RKO (cell line): ENCODE measurements at places on chromosomes 5 and 9.
A peak's percentile ranks its signal among the peaks of the same experiment; 100 is the strongest.

GRCh38 chr9:71306134-71306533 is 184.7 kb upstream of the TRPM3 start:
- no peak for DNase-seq

DNA sequence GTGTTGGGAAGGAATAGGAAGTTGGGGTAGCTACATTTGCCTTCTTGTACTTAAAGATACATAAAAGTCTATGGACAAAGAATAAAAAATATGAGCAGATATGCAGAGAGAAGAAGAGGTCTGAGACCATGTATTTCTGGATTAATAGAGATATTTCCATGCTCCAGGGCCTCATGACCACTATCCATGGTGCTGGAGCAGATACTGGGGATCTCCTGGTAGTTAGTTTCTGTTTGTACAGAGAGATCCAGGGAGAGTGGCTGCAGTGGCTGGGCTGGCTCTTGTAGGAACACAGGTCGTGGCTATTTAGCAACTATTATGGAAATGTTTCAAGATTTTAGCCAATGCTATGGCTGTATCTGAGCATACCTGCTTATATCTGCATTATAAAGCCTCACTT is 184.2 kb upstream of the TMEM161B start:
- peak; percentile 19 for DNase-seq

GRCh38 chr5:107370396-107370968 is 300.3 kb downstream of the EFNA5 start:
- no peak for DNase-seq

DNA sequence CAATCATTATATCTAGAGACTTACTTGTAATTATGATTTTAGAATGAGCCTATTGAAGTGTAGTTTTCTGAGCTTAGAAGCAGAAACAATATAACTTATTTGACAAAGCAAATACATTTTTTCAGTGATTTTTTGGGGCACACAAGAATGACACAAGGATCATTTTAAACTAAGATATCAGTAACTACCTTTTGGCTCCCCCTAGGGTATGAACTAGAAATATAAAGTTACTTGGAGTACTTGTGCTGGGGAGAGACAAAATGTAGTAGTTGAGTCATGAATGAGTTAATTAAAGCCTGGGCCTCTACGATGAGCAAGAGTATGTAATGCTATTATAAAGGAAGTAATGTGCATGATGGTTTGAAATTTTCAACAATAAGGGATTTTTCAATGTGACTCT is 1244.1 kb upstream of the ACO1 start:
- DNase-seq, result peak; percentile 82

GRCh38 chr5:149389552-149390495 is 10.7 kb upstream of the IL17B start:
- DNase-seq, result no peak

- DNase-seq, result no peak
Observed at GRCh38 chr5:10262121-10262774, 12.2 kb downstream of the CCT5 start.
